Stimulated activated CD8-positive, alpha-beta memory T cell treated with anti-CD3 and anti-CD28 coated beads, Interleukin-2, amount 100 ng/mL, for 1 hour (primary cell): ENCODE measurements at places on chromosomes 1 and 21.

DNA sequence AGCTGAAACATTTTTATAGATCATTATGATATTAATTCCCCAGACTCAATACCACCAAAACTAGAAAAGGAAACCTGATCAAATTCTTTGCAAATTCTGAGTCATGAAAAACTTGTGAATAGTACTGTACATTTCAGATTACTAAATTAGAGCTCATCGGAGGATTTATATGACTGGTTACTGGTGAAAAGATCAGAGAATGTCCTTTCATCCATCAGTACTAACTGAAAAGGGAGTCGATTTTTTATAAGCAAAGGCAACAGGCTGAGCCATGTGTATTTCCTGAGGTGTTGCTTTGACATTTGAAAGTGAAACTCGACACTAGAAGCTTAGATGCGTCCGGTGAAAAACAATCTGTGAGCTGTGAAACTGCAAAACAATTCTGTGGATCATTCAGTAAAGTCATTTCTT lies 155.7 kb downstream of the TNFSF18 start:
- DNase-seq: no peak

- DNase-seq: no peak
Observed at GRCh38 chr1:220113136-220113695, 19.3 kb downstream of the IARS2 start.

DNA sequence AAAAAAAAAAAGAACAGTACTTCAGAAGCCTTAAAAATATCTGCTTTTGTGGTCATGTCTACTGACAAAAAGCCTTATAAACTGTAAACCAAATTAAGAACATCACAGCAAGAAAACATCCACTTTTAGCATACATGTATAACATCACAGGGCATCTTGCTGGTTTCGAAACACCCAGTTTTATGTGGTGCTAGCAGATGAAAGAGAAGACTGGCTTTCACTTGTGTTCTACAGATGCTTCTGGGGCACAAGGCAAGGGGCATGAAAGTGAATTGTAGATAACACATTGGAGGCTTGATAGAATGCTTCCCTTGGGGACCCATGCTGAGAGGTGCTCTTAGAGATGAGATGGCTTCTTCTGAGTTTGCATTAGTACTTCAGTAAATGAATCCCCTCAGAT lies 543.7 kb upstream of the PKN2 start:
- no peak for DNase-seq

GRCh38 chr1:90936731-90937130 lies 85.1 kb downstream of the ZNF644 start:
- no peak for DNase-seq

- no peak for DNase-seq
Observed at GRCh38 chr1:75722966-75723365, 1.5 kb upstream of the ACADM start.

DNA sequence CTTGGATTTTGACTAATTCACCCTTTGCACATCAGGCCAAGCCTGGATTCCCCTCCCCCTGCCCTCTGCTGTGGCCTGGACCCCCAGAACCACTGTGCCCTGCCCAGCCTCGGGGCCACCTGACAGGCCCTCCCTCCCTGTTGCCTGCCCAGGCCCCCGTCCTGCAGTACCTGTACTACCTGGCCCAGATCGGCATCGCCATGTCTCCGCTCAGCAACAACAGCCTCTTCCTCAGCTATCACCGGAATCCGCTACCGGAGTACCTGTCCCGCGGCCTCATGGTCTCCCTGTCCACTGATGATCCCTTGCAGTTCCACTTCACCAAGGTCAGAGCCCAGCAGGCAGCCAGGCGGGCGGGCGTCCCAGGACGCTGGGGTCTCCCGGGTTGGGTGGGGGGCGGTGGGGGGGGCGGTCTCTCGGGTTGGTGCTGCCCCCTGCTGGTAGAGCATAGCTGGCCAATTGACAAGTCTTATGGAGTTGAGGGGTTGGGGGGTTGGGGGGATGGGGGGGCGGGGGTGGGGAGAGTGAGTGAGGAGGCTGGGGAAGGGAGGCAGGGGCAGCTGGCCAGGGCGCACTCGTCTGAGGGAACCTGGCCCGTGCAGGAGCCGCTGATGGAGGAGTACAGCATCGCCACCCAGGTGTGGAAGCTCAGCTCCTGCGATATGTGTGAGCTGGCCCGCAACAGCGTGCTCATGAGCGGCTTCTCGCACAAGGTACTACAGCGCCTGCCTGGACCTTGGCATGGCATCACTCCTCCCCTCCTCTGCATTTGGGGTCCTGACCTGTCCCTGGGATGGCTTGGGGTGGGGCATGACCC lies 10.7 kb downstream of the AMPD2 start:
- no peak for DNase-seq

DNA sequence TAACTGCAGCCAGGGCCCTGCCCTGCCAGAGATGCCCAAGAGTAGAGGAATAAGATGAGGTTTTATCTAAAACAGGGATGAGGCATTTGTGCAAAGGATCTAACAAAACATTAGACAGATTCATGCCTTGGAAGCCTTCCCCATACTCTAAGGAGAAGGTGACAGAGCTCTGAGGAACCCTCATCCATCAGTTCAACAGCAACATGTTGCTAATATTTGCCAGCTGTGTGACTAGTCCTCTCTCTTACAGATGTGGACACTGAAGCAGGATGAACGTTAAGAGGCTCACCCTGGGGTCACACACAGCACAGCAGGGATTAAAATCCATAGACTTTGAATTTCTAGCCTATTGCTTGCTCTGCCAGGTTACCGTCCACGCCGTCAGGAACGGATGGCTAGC lies 99.0 kb downstream of the ZBTB18 start:
- no peak for DNase-seq

GRCh38 chr1:42847721-42848460 lies 1.5 kb downstream of the ZNF691 start:
- DNase-seq: no peak

GRCh38 chr1:240237305-240237721 lies 145.6 kb downstream of the FMN2 start:
- no peak for DNase-seq
